ENCODE measurements at places on chromosomes 2 and 18. TPM values are rescaled to one million over a fixed set of nuclear protein-coding genes. Genes with fewer than 3 reads are reported as not detected.

GRCh38 chr2:40213071-40213470 is 238.8 kb downstream of the SLC8A1 start:
- H3K27ac ChIP-seq = no peak overlapping the region
- no peak for DNase-seq
- H3K36me3 ChIP-seq = no peaks in the 10 kb centered on the region
- no peaks in the 10 kb centered on the region for H3K27me3 ChIP-seq

DNA sequence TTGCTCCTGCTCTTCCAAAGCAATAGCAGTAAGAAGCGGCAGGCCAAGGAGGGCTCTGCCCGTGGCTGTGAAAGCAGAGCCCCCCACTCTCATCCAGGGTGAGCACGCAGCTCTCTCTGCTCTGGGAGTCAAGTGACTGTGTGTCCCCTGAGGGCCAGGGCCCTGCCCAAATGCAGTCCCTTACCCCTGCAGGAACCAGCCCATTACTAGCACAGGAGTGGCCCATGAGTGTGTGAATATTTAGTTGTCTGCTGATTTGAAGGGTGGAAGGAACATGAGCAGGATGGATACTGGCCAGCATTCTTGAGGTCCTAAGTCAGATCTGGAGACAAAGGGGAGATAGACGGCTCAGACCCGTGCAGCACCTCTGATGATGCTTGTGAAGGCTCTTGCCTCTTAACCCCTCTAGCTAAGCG is 69.7 kb upstream of the FOSL2 start:
- H3K27ac ChIP-seq = no peak overlapping the region
- no peaks in the 10 kb centered on the region for H3K36me3 ChIP-seq
- no peak overlapping the region for H3K4me3 ChIP-seq
- no peaks in the 10 kb centered on the region for H3K27me3 ChIP-seq
- DNase-seq = no peak

PPP1R1C gene
- 3.0 TPM for polyA plus RNA-seq

TUBA3E gene
- not detected for polyA plus RNA-seq

POMC gene
- polyA plus RNA-seq = not detected

TLK1 gene
- 9.1 TPM for polyA plus RNA-seq
